Sigmoid colon (tissue), 7 donors: ENCODE measurements at places on chromosomes 4 and X. TPM values are rescaled to one million over a fixed set of nuclear protein-coding genes. Genes with fewer than 3 reads are reported as not detected.
A peak's percentile ranks its signal among the peaks of the same experiment; 100 is the strongest.

RAB40A gene
- 1.7 TPM for total RNA-seq

APLN gene
- total RNA-seq: 0.81 TPM

NLRP2B gene
- not detected for total RNA-seq

VSIG1 gene
- total RNA-seq: not detected

TCEAL2 gene
- 40.2 TPM for total RNA-seq

DLG3 gene
- total RNA-seq: 24.0 TPM

SFRP2 gene
- 20.2 TPM for total RNA-seq

FGFRL1 gene
- total RNA-seq: 10.0 TPM

UBE2D3 gene
- 313 TPM for total RNA-seq

ADH1B gene
- total RNA-seq: 270 TPM

KLHL13 gene
- total RNA-seq: 12.3 TPM

GPR143 gene
- total RNA-seq: not detected

DNA sequence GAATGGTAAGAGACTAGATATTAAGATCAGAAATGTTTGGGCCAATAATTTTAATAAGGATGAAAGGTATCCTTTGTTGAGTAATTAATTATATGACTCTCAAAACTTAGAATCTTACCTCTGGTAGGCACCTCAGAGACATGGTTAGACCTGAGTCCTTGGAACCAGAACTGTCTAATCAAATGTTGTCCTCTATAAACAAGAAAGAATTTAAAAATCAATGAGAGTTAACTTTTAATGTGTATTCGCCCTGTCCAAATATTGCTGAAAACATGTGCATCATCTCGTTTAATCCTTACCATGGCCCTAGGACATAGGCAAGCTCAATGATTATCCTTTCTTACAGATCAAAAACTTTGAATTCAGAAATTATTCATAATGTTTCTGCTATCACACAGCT lies 24.0 kb upstream of the NUDT11 start:
- H3K27ac ChIP-seq: no peak overlapping the region
- H3K27me3 ChIP-seq: no peaks in the 10 kb centered on the region

DNA sequence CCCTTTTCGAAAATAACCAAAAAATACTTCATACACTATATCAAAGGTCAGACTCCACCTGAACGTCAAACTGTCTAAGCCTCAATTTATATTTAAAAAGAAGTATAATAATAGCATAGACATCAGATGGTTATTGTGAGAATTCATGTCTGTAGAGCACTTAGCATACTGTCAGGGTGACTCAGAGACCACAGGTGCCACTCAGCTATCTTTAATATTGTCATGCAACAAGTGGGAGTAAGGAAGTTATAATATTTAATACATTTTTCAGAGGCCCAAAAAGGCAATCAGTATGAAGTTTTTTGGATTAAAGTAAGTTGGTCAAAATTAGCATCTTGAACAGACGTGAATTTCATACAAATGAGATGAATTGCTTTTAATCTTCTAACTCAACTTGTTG lies 93.3 kb downstream of the PHOX2B start:
- no peak for DNase-seq
- H3K4me1 ChIP-seq: peaks cover 8% of the 10 kb centered on the region
- H3K4me3 ChIP-seq: no peak overlapping the region
- no peaks in the 10 kb centered on the region for H3K27me3 ChIP-seq
- no peak overlapping the region for H3K27ac ChIP-seq

- no peak overlapping the region for H3K27ac ChIP-seq
- H3K4me1 ChIP-seq: peaks cover 11% of the 10 kb centered on the region
- no peaks in the 10 kb centered on the region for H3K36me3 ChIP-seq
- H3K27me3 ChIP-seq: no peaks in the 10 kb centered on the region
These were observed 194.0 kb upstream of the MAB21L2 start for GRCh38 chr4:150387981-150388380.

DNA sequence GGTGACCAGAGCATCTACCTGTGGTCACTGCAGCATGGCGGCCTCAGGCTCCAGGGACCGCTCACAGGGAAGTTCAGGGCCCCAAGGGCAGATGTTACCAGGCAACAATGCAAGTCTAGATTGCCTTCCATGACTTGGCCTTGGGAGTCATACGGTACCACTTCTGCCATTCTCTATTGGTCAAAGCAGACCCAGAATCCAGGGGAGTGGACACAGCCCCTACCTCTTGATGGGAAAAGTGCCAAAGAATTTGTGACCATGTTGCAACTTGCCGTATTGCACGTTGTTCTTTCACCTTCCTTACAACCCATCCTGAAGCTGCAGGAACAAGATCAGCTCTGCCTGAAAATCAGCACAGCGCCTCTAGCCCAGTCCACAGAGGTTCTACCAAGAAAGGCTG lies 111.1 kb downstream of the IRF2 start:
- no peak for DNase-seq
- H3K4me3 ChIP-seq: no peak overlapping the region
- no peak overlapping the region for H3K27ac ChIP-seq
- no peaks in the 10 kb centered on the region for H3K4me1 ChIP-seq
- H3K27me3 ChIP-seq: no peaks in the 10 kb centered on the region

- no peaks in the 10 kb centered on the region for H3K36me3 ChIP-seq
- H3K4me1 ChIP-seq: no peaks in the 10 kb centered on the region
These were observed 46.5 kb upstream of the HMX1 start for GRCh38 chr4:8917868-8918783.

- H3K27me3 ChIP-seq: no peaks in the 10 kb centered on the region
- H3K36me3 ChIP-seq: no peaks in the 10 kb centered on the region
- no peak overlapping the region for H3K27ac ChIP-seq
- H3K4me1 ChIP-seq: no peaks in the 10 kb centered on the region
These were observed 189.9 kb upstream of the RBPJ start for GRCh38 chr4:26130841-26131432.

DNA sequence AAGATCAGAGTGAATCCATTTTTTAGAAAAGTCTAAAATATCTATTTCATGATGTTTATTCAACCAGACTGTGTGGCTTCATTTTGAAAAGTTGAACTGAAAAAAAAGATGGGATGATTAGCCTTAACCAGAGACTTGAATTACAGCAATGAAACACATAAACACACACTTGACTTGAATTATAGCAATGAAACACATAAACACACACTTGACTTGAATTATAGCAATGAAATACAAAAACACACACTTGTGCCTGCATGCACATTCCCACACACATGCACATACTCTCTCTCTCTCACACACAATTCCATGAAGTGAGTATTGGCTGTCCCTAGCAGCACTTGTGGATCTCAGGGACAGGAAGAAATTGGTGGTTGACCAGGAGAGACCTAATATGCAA lies 286.8 kb downstream of the USP46 start:
- no peaks in the 10 kb centered on the region for H3K36me3 ChIP-seq
- H3K4me1 ChIP-seq: no peaks in the 10 kb centered on the region
- no peak overlapping the region for H3K27ac ChIP-seq

DNA sequence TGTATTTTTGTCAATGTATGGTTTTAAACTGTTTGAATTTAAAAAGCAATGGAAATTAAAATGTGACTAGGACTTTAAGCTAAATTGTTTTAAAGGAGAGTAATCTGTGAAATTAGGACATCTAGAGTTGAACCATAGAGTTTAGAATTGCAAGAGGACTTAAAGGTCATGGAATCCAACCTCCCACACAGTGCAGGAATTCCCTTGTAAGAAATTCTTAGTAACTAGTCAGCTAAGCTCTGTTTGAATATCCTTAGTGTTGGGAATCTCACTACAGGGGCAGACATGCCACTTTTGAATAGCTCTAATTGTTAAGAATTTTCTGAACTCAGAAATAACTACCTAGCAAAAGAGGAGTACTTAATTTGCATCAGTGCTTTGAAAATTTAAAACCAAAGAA lies 292.9 kb downstream of the IL1RAPL1 start:
- no peaks in the 10 kb centered on the region for H3K36me3 ChIP-seq
- DNase-seq: no peak
- no peak overlapping the region for H3K27ac ChIP-seq
- no peaks in the 10 kb centered on the region for H3K4me1 ChIP-seq
- no peak overlapping the region for H3K4me3 ChIP-seq
- H3K27me3 ChIP-seq: no peaks in the 10 kb centered on the region

DNA sequence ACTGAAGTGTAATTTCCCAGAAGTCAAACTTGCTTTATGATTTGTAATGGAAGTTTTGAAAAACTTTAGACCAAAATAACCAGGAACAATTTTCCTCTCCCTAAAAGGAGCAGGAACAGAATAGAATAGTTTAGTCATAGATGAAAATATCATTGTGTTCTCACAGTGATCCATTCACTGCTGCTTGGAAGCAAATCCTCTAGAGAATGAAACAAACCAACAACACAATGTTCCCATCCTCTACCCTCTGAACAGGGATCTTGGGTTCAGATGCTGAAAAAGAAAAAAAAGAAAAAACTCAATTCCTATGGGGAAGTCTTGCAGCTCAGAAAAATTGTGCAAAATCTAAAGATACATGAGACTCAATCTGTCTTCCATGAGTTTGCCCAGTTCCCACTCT lies 12.2 kb downstream of the DSPP start:
- DNase-seq: no peak
- peak overlapping the region; percentile 64 for H3K27ac ChIP-seq
- no peaks in the 10 kb centered on the region for H3K4me1 ChIP-seq
- no peaks in the 10 kb centered on the region for H3K27me3 ChIP-seq
- no peaks in the 10 kb centered on the region for H3K36me3 ChIP-seq

GRCh38 chr4:53777244-53777984 lies 186.1 kb upstream of the LNX1 start:
- no peaks in the 10 kb centered on the region for H3K4me1 ChIP-seq
- no peak for DNase-seq
- no peak overlapping the region for H3K4me3 ChIP-seq
- H3K27ac ChIP-seq: no peak overlapping the region

GRCh38 chr4:56187688-56188087 lies 199.6 kb downstream of the AASDH start:
- no peak overlapping the region for H3K4me3 ChIP-seq
- no peaks in the 10 kb centered on the region for H3K27me3 ChIP-seq
- H3K4me1 ChIP-seq: no peaks in the 10 kb centered on the region
- no peak for DNase-seq
- no peak overlapping the region for H3K27ac ChIP-seq

DNA sequence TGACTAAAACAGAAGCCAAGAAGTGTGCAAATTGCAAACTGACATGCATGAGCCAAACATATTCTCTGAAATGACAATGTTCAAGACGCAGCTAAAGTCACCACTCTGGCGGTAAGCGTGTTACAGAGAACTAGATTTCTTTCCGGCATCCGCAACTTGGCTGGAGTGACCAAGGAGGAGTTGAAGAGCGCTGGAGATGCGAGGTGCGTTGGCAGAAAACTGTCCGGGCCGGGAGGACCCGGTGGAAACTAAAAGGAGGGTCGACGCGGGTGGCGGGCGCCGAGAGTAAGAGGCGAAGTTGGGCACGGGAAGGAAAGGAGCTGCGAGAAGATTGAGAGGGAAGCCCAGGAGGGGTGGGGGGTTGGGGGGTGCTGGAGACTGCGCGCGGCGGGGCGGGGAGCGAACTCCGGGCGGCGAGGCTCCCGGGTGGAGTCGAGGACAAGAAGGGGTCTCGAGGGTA lies 807 bp downstream of the SEL1L3 start:
- no peaks in the 10 kb centered on the region for H3K27me3 ChIP-seq
- peak overlapping the region; percentile 18 for H3K4me3 ChIP-seq
- H3K4me1 ChIP-seq: peaks cover 12% of the 10 kb centered on the region
- peak overlapping the region; percentile 11 for H3K27ac ChIP-seq
- H3K36me3 ChIP-seq: no peaks in the 10 kb centered on the region

DNA sequence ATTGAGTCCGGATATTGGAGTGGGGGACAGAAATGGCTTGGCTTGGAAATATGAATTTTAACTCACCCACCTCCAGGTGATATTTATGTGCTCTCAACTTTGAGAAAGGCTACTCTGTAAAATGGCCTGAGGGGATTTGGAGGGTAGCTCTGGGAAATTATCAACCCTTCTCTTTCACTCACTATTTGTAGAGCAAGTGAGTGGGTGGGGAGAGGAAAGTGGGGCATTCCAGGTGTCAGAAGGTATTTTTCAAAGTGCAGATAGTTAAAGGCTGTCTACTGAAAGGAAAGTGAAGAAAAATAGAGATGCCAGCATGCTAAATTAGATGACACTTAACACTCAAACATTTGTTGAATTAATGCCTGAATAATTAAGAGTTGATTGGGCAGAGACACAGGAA lies 44.1 kb downstream of the TMEM164 start:
- no peak for DNase-seq
- no peak overlapping the region for H3K27ac ChIP-seq
- no peaks in the 10 kb centered on the region for H3K4me1 ChIP-seq

- no peaks in the 10 kb centered on the region for H3K4me1 ChIP-seq
- H3K27me3 ChIP-seq: no peaks in the 10 kb centered on the region
- no peak overlapping the region for H3K4me3 ChIP-seq
- DNase-seq: no peak
These were observed 32.9 kb upstream of the PRPS2 start for GRCh38 chrX:12758291-12758690.

DNA sequence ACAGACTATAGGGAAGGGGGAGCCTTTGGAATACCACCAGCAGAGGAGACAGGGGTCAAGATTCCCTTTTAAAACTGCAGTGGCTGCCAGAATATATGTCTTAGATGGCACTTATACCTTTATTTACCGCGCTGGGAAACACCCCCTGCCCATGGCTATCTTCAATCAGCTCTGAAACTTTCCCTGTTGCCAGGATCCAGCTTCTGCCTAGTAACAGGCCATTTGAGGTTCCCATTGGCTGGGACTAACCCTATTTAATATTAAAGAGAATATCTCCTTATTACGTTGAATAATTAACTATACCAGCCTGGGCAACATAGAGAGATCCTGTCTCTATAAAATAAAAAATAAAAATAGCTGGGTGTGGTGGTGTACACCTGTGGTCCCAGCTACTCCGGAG lies 23.8 kb downstream of the SOWAHB start:
- no peaks in the 10 kb centered on the region for H3K4me1 ChIP-seq
- H3K27ac ChIP-seq: no peak overlapping the region
- H3K27me3 ChIP-seq: no peaks in the 10 kb centered on the region
- DNase-seq: no peak

DNA sequence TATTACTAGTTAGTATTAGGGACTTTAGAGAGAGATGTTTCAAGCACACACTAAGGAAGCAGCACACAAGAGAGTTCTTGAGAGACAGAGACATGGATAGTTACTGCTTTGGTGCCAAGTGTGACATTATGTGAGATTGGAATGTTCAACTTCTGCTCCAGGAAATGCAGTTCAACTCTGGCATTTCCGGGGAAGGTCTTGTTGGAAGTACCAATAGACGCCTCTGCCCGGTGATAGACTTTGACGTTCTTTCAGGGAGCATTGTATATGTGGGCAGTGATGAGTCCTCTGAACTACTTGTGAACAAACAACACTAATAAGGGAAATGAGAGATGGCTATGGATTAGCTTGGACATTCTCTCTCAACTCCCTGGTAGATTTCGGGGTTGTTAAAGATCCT lies 638.1 kb upstream of the BOD1L1 start:
- no peak for DNase-seq
- no peak overlapping the region for H3K4me3 ChIP-seq
- no peaks in the 10 kb centered on the region for H3K27me3 ChIP-seq
- H3K4me1 ChIP-seq: no peaks in the 10 kb centered on the region
- no peak overlapping the region for H3K27ac ChIP-seq

GRCh38 chr4:21753084-21753760 lies 195.3 kb downstream of the KCNIP4 start:
- no peaks in the 10 kb centered on the region for H3K27me3 ChIP-seq
- H3K27ac ChIP-seq: no peak overlapping the region
- no peak overlapping the region for H3K4me3 ChIP-seq
- no peaks in the 10 kb centered on the region for H3K36me3 ChIP-seq
- DNase-seq: no peak

- no peak for DNase-seq
- H3K27ac ChIP-seq: no peak overlapping the region
- no peaks in the 10 kb centered on the region for H3K36me3 ChIP-seq
- no peaks in the 10 kb centered on the region for H3K27me3 ChIP-seq
These were observed 13.7 kb downstream of the BCORL1 start for GRCh38 chrX:129996120-129996519.
